ENCODE measurements at places on chromosomes 5 and 9.
A peak's percentile ranks its signal among the peaks of the same experiment; 100 is the strongest.

DNA sequence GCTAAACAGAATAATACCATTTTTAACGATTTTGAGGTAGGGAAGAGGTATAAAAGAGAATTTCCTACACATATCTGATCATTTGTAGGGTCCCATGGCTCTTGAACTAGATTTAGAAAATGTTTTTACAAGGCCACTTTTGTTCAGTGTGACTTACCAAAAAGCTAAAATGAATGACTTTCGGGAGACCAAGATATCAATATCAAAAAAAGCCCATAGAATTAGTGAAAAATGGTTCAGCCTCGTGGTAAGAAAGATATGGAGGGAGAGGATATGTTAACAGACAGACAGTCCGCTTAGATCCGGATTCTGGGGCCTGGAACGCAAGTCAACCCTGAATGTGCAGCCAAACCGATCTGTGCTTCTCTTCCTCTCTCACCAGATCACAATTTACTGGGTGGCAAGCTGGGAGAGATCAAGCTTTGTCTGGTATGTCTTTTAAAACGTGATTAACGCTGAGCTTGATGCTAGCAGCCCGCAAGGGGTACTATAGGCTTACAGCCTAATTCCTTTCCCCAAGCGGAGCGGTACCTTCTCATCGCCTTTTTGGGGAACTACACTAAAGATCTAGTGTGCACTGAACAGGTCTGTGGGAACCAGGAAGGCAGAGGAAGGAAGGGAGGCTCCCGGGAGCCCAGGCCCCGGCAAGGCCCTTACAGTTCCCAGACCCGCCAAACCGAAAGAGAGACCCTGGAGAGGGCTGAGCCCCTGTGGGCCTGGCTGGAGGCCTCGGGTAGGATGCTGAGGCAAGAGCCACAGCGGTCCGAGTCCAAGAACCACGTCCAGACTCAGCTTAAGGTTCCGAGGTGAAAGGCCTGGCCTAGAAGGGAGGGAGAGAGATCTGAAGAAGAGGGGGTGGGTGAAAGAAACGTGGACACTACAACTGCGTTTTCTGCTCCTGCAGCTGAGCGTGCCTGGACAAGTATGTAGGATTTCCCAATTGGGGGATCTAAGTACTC is 2.9 kb downstream of the NR2F1-AS1 start:
- no peak for DNase-seq

DNA sequence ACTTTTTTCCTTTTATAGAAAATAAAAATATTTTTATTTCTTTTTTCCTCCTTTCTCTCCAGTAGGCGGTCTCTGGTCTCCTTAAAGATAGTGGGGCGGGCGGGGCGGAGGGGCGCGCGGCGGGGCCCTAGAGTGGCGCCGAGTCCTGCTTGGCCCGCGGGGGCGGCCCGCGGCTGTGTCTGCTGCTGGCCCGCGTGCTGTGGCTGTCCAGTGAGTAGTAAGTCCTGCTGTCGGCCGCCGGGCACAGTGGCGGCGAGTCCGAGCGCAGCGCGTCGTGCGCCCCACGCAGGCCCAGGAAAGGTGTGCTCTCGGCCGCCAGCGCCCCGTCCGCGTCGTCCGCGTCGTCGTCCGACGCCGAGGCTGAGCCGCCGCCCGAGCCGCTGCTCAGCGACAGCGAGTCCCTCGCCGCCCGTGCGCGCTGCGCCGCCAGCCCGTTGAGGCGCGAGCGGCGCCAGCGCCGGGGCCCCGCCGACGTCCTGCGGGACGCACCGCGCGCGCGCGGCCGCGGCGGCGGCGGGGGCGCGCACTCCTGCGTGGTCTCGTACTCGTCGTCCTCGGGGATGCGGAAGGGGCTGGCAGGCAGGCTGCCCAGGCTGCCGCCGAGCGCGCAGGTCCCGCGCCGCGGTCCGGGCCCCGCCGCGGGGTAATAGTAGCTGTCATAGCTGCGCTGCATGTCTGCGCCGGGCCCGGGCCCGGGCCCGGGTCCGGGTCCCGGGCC is 52.3 kb downstream of the PSD2 start:
- DNase-seq, result peak; percentile 45

- DNase-seq, result no peak
Measured at GRCh38 chr5:121746763-121747162, 104.9 kb upstream of the FTMT start.

- no peak for DNase-seq
Measured at GRCh38 chr5:73967347-73967746, 341.4 kb downstream of the ARHGEF28 start.

DNA sequence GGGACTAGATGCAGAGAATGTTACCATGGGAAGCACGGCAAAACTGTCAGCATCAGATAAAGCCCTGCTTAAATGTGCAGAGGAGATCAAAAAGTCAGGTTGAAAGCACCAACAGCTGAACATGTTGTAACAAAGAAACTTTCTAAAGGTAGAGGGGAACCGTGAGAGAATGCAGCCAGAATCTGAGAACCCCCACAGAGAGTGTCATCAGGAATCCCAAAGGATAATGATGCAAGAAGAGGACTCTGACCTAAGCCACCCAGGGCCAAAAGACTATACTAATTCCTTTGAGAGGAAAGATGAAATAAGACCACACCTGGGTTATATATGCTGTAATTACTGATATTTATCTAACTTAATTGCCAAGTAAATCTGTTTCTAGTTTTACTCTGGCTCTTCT is 116.6 kb downstream of the PCSK1 start:
- no peak for DNase-seq

DNA sequence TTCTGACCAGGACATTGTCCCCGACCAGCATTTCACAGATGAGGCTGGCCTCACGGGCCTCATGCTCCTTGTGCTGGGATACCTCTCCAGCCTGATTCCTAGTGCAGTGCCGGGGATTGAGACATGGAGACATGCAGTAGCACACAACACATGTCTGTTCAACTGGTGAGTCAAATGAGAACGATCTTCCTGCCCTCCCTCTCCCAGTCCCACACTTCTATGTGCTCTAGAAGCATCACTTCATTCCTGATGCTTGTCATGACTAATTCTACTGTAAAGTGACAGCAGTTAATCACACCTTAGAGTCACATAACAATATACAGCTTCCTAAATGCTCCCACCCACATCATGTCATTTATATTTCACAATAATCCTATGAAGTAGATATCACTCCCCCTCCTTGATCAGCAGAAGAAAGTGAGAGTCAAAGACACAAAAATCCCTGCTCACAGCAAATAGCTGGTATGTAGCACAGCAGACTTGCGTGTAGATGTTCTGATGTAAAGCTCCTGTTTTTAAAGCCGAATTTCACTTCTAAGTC is 101.8 kb downstream of the CCDC192 start:
- DNase-seq, result no peak

DNA sequence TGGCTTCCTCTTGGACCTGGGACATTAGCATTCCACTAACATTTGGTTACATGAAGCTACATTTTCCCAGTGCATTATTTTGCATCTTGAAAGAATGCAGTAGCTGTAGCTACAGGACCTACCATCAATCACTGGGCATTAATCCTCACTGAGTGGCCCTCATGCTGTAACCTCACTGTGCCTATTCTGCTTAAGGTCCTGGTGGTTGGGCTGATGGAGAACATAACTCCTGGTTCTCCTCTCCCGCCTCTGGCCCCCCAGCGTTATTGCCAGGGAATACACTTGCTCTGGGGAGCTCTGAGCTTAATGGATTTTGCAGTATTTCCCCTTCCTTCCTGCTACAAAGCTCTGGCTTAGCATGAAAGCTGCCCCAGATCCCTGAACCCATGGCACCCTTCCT is 111.5 kb upstream of the EQTN start:
- DNase-seq, result no peak

DNA sequence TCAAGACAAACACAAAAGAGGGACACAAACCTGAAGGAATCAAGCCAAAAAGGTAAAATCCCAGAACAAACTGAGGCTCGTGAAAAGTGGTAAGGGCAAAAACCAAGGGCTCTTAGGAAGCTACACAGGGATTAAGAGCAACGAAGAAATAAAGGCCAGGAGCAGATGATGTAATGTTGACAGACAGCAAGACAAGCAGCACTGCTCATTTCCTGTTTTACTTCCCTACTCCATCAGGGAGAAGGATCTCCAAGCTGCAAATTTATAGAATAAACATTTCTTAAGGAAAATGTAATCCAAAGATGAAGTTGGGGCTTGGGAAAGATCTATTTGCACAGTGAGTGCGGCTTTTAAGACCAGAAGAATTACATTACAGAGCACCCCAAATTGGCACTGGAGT is 182.3 kb upstream of the MAP1B start:
- DNase-seq, result no peak

- no peak for DNase-seq
Measured at GRCh38 chr5:55570570-55570969, 35.8 kb upstream of the PLPP1 start.

- DNase-seq, result no peak
Measured at GRCh38 chr5:51544031-51544785, 161.0 kb downstream of the ISL1 start.

DNA sequence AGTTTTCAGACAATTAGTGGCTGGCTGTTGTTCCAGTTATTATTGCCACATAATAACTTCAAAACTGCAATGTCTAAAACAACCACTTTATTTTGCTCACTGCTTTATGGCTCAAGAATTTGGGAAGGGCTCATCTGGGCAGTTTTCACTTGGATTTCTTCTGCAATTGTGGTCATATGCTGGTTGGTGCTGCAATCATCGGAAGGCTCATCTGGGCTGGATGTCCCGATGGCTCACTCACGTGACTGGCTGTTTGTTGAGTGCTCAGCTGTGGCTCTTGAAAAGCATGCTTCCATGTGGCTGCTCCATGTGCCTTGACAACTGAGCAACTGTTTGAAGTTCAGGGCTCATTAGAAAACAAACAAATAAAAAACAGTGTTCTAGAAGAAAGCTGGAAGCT is 1032.5 kb downstream of the DTWD2 start:
- DNase-seq, result no peak

DNA sequence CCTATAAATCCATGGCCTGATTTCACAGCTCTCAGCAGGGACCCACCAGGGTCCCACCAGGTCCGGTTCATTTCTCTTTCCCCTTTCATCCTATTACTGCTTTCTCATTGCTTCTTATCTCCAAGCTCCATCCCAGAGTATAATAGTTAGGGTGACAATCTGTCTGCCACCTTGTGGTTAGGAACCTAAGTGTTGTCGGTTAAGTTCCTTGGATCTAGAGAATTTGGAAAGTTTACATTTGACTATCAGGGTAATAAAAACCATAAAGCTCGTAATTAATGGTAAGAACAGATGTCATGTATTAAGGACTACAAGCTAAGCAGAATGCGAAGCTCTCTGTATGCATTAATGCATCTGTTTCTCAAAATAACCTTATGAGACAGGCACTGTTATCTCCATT is 259.1 kb downstream of the SH3GL2 start:
- DNase-seq, result no peak

DNA sequence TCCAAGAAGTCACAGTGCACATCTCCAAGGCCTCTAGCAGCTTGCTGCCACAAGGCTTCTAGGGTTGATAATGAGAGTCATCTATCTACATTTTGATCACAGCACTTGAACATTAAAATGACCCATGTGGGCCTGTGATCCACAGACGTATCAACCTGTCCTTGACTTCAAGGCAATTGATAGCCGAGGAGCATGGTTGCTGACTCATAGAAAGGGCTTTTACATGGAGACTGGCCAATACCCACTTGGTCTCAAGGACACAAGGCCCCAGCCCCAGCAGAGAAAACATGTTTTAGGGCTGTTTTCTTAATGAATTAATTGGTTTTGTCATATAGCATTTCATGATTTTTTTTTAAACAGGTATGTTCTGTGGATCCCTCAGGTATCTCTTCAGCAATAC is 314.0 kb downstream of the SEMA5A start:
- no peak for DNase-seq

DNA sequence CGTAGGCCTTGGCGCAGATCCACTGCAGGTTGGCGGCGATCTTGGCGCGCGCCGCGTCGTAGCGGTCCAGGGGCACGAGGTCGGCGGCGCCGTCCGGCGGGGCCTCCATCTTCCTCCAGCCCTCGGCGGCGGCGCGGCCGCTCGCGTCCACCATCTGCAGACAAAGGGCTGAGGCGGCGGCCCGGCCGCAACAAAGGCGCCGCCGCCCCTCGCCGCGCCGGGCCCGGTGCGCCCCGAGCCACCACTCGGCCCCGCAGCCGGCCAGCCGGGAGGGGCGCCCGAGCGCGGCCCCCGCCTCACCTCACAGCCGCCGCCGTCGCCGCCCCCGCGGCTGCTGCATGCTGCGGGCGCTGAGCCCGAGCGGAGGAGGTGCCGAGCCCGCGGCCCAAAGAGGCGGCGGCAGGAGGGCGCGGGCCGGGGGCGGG is 328 bp downstream of the CAMSAP1 start:
- no peak for DNase-seq

GRCh38 chr5:115579747-115580173 is 22.5 kb downstream of the TICAM2 start:
- DNase-seq, result no peak

DNA sequence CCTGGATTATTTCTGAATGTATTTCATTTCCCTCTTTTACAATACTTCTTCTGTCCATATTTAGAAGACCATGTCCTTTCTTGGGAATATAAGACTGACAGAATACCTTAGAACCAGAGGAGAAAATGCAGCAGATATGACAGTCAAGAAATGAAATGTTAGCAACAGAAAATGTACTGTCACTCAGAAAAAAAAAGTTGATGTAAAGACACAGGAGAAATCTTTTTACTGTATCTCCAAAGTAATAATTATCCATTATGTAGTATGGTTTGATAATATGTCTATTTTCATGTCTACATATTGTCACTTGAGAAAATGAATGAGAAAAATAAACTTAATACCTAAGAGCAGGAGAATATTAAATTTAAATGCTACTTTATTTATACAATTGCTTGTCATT is 652.1 kb downstream of the GABRG2 start:
- no peak for DNase-seq

- DNase-seq, result no peak
Measured at GRCh38 chr5:122385286-122385685, 73.2 kb downstream of the SNCAIP start.

- no peak for DNase-seq
Measured at GRCh38 chr5:35598707-35599370, 18.8 kb upstream of the SPEF2 start.

DNA sequence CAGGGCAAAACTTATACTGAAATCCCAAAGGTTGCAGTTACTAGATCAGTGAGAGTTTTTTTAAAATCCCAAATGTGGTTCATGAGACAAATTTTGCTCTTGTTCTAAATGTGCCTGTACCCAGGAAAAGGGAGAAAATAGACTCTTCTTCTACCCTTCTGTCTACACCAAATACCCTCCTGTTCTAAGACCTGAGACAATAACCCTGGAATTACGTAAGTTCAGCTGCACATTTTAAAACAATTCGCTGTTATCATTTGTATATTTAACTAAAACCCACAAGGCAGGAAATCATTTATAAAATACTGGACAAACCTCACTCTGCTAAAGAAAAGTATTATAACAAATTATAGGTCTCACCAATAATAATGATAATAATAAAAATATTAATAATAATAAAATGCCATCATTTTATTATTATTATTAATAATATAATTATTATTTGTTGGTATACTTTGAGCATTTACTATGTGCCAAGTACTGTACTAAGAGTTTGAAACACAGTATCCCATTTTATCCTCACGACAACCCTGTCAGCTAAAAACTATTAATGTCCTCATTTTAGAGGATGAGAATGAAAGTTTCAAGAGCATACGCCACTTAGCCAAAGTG is 49.8 kb upstream of the AFAP1L1 start:
- DNase-seq, result no peak

- no peak for DNase-seq
Measured at GRCh38 chr9:10255758-10256157, 357.0 kb downstream of the PTPRD start.

- no peak for DNase-seq
Measured at GRCh38 chr5:147561435-147561834, 51.6 kb upstream of the DPYSL3 start.

GRCh38 chr9:21677834-21678233 is 124.6 kb upstream of the MTAP start:
- no peak for DNase-seq

GRCh38 chr5:44932922-44933585 is 124.3 kb downstream of the MRPS30 start:
- DNase-seq, result no peak

Measured in activated CD8-positive, alpha-beta memory T cell treated with anti-CD3 and anti-CD28 coated beads for 48 hours (primary cell).